ENCODE measurements at places on chromosomes 12 and 14. TPM values are rescaled to one million over a fixed set of nuclear protein-coding genes. Genes with fewer than 3 reads are reported as not detected.

GRCh38 chr14:72558721-72559120 lies 335.2 kb downstream of the DPF3 start:
- peaks cover 55% of the 10 kb centered on the region for H3K27me3 ChIP-seq
- H3K36me3 ChIP-seq = no peaks in the 10 kb centered on the region
- H3K4me3 ChIP-seq = no peak overlapping the region
- DNase-seq = no peak
- H3K27ac ChIP-seq = peak overlapping the region; percentile 26

GRCh38 chr14:103118663-103119404 lies 4.4 kb upstream of the TNFAIP2 start:
- H3K27me3 ChIP-seq = peaks cover 13% of the 10 kb centered on the region
- no peak overlapping the region for H3K27ac ChIP-seq
- H3K36me3 ChIP-seq = no peaks in the 10 kb centered on the region
- H3K4me1 ChIP-seq = peaks cover 9% of the 10 kb centered on the region
- no peak overlapping the region for H3K4me3 ChIP-seq

DNA sequence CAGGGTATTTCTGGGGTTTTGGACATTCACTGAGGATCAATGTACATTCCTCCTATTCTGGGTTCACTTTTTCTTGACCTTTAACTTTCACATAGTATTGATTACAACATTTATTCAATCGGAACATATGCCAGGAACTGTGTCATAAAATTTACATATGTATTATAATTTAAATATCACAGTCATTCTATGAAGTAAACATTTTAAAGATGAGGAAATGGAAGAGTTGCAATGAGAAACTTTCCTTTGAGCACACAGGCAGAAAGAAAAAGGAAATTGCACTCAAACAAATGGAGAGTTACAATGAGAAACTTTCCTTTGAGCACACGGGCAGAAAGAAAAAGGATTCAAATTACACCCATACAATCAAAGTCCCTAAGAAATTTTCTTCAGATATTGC lies 3.1 kb downstream of the MUCL1 start:
- H3K27me3 ChIP-seq = no peaks in the 10 kb centered on the region
- peak overlapping the region; percentile 25 for H3K4me3 ChIP-seq
- peak overlapping the region; percentile 74 for H3K27ac ChIP-seq
- no peak for DNase-seq

DNA sequence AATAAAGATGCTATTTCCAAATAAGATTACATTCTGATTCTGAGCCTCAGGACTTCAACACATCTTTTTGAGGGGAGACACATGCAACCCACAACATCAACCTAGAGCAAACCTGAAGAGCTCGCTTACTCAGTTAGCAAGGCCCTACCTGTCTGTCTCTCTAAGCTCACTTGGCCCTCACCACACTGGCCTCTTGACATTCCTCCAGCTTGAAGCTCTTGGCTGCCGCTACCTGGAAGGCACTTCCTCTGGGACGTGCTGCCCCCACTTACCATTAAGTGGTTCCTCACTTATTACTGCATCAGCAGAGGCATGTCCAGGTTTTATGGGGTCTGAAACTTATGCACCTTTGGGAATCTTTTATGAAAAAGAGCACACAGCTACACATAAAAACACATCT lies 354.8 kb downstream of the GALC start:
- no peak overlapping the region for H3K27ac ChIP-seq
- no peak overlapping the region for H3K4me3 ChIP-seq
- no peak for DNase-seq
- H3K36me3 ChIP-seq = no peaks in the 10 kb centered on the region
- H3K4me1 ChIP-seq = no peaks in the 10 kb centered on the region
- H3K27me3 ChIP-seq = no peaks in the 10 kb centered on the region

GRCh38 chr14:87745507-87746118 lies 247.4 kb downstream of the GALC start:
- DNase-seq = no peak
- peaks cover 4% of the 10 kb centered on the region for H3K27me3 ChIP-seq
- H3K4me1 ChIP-seq = no peaks in the 10 kb centered on the region
- H3K36me3 ChIP-seq = no peaks in the 10 kb centered on the region

TMEM119 gene
- total RNA-seq = not detected

Measured in natural killer cell treated with Interleukin-12 subunit alpha and Interleukin-12 subunit beta and Interleukin-15 and Interleukin-18, amount 100 ng/mL, for 72 hours (primary cell).